Right ventricle myocardium superior (tissue), 1 donor: ENCODE measurements at places on chromosomes 7 and 10. TPM values are rescaled to one million over a fixed set of nuclear protein-coding genes. Genes with fewer than 3 reads are reported as not detected.

CDNF gene
- total RNA-seq, result 2.3 TPM

SPDYE11 gene
- not detected for total RNA-seq

ATAD1 gene
- 96.7 TPM for total RNA-seq

GPR146 gene
- total RNA-seq, result 26.3 TPM

CYP2C8 gene
- total RNA-seq, result 0.22 TPM

VIPR2 gene
- total RNA-seq, result 15.2 TPM

PCLO gene
- 3.8 TPM for total RNA-seq

TNS3 gene
- 43.2 TPM for total RNA-seq

AOAH gene
- total RNA-seq, result 2.7 TPM

PTPRN2 gene
- 1.2 TPM for total RNA-seq

CALHM1 gene
- not detected for total RNA-seq

SNX8 gene
- 19.1 TPM for total RNA-seq

JAZF1 gene
- total RNA-seq, result 22.1 TPM

ADCY1 gene
- total RNA-seq, result 5.0 TPM

ASL gene
- 8.8 TPM for total RNA-seq

GPR85 gene
- total RNA-seq, result 0.59 TPM

AKR1C4 gene
- total RNA-seq, result not detected

SPDYE2B gene
- total RNA-seq, result not detected

TACC2 gene
- 349 TPM for total RNA-seq

POT1 gene
- 13.4 TPM for total RNA-seq

AEBP1 gene
- total RNA-seq, result 12.4 TPM

CALML5 gene
- not detected for total RNA-seq

CH25H gene
- 0.22 TPM for total RNA-seq

OR2A7 gene
- 0.51 TPM for total RNA-seq

MBL2 gene
- not detected for total RNA-seq

HYCC1 gene
- total RNA-seq, result 35.0 TPM

KCND2 gene
- total RNA-seq, result not detected

SUN3 gene
- total RNA-seq, result not detected

SCART1 gene
- 0.51 TPM for total RNA-seq

MALRD1 gene
- 1.1 TPM for total RNA-seq

CABCOCO1 gene
- not detected for total RNA-seq

STEAP1B gene
- total RNA-seq, result 0.43 TPM

PNLIPRP2 gene
- total RNA-seq, result not detected

PDE6C gene
- not detected for total RNA-seq

CTAGE4 gene
- total RNA-seq, result 0.32 TPM

VWA2 gene
- 0.08 TPM for total RNA-seq

RNF148 gene
- total RNA-seq, result 0.22 TPM

CRPPA gene
- 8.7 TPM for total RNA-seq

FAM237B gene
- total RNA-seq, result not detected

HOXA9 gene
- total RNA-seq, result not detected

ATRNL1 gene
- 0.38 TPM for total RNA-seq

PLXNA4 gene
- total RNA-seq, result 17.3 TPM

GCC1 gene
- total RNA-seq, result 7.0 TPM

NRG3 gene
- total RNA-seq, result 0.19 TPM

MYL7 gene
- total RNA-seq, result 2,290 TPM

AIMP2 gene
- total RNA-seq, result 56.3 TPM

SPDYE8 gene
- total RNA-seq, result not detected

TAS2R4 gene
- 0.32 TPM for total RNA-seq

PDZD7 gene
- 0.38 TPM for total RNA-seq

TET1 gene
- total RNA-seq, result 2.9 TPM

DOCK1 gene
- total RNA-seq, result 14.3 TPM
